Effector CD8-positive, alpha-beta T cell (primary cell): ENCODE measurements at places on chromosomes 16 and 17.

DNA sequence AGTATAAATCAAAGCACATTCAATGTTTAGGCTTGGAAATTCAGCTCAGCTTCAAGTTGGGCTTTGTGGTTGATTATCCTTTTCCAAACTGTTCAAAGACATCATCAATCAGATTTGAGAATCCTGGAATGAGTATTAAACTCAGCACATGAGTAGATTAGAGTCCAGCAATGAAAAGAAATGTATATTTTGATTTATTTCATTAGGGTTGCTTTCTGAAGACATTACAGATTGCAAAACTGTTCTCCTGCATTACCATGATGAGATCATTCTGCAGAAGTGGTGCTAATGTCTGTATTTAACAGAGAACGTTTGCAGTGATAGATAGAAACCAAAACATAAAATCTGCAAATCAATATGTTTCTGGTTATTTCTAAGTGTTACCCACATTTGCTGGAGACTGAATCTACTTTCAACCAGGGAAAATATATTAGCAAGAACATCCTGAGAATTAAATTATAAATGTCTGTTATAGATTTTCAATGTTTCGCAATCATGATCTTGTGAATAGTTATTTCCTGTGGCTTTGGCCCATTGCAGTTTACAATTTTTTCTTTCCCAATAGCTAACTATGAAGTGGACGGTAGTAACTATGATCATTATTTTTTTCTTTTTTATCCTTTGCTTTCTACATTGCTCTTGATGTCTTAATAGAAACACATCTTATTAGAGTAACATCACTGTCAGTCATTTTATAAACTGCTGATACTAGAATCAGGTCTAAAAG is 1125.7 kb upstream of the GOT2 start:
- no peak for DNase-seq

- DNase-seq = no peak
These were observed 11.9 kb upstream of the TM4SF5 start for GRCh38 chr17:4759776-4760236.

DNA sequence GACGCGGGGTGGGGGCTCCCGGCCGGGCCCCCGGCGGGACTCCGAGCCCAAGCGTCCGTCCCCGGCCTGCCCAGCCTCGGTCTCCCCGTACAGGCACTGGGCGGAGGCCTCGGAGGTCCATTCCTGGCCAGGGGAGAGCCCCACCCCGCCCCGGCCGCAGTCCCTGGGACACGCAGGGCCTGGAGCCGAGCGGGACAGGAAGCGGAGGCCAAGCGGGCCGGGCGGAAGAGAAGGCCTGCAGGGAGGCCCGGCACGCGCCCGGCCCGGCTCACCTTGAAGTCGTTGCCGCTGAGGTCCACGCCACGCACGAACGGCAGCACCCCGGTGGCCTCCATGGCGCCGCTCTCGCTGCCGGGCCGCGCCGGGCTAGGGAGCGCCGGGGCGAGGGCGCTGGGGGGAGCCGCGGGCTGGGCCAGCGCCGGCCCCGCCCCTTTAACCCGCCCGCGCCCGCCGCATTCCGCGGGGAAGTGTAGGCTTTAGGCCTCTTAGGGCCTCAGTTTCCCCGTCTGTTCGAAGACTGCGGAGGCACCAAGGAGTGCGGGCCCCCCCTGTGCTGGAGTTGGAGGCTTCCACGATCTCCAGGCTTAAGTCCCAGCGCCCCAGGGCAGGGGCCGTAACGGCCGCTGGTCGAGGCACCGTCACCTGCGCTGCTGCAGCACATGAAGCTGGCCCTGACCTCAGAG is at the start of gene FLII:
TSS of gene FLII (minus strand) at position 383 of the 683 bp plus-strand sequence. CDS start at position 335, 48 bp downstream.
- DNase-seq = peak; percentile 30

GRCh38 chr16:57694231-57694724 is 328 bp upstream of the DRC7 start:
- DNase-seq = no peak

DNA sequence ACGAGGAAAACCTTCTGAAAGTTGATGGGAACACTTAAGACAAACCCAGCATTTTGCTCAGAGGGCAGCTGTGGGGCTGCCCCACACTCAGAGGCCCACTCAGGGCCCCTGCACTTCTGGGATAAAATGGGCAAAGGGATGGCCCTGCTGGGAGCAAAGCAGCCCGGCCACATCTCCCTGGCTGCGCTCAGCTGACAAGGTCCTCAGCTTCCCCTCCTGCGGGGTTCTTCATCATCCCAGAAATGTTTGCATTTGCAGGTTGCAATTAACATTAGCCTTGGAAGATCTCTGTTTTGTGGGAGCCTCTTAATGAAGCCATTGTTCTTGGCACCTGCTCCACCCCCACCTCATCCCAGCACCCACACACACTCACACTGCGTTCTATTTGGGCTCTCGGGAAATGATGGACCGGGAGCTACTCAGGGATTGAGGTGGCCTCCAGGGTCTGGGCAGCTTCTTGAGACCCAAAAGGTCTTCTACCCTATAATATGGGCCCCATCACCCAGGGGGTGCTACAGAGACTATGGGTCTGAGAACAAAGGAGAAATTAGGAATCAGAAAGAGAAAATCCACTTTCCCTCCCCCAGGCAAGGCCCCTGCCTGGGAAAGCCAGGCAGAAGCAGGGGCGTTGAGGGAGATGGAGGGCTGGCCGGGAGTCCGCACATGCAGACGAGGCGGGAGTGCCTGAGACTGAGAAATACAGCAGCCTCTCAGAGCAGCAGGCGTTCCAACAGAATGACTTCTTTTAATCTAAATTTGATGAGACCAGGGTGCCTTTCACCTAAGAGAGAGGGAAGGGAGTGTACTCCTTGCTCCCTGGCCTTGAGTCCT is 53.7 kb upstream of the RPL38 start:
- no peak for DNase-seq

- no peak for DNase-seq
These were observed 24.9 kb downstream of the SAP30BP start for GRCh38 chr17:75691801-75692626.

DNA sequence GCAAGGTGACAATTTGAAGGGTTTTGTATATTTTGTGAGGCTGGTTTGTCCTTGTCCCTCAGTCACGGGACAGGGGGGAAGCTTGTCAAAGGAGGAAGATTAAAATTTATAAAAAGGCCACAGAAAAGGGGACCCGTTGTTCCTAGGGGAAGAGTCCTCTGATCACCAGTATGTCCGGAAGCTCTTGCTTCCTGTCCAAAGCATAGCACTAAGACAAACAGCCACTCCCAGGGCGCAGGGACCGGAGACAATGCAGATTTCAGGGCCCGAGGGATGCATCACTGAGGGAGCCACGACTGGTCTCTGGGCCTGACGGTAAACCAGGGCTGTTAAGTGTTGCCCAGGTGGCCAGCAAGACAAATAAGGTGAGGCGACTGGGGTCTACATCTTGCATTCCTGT is 95.2 kb downstream of the MAF start:
- no peak for DNase-seq

- DNase-seq = no peak
These were observed 26.4 kb downstream of the CPD start for GRCh38 chr17:30405161-30405560.

DNA sequence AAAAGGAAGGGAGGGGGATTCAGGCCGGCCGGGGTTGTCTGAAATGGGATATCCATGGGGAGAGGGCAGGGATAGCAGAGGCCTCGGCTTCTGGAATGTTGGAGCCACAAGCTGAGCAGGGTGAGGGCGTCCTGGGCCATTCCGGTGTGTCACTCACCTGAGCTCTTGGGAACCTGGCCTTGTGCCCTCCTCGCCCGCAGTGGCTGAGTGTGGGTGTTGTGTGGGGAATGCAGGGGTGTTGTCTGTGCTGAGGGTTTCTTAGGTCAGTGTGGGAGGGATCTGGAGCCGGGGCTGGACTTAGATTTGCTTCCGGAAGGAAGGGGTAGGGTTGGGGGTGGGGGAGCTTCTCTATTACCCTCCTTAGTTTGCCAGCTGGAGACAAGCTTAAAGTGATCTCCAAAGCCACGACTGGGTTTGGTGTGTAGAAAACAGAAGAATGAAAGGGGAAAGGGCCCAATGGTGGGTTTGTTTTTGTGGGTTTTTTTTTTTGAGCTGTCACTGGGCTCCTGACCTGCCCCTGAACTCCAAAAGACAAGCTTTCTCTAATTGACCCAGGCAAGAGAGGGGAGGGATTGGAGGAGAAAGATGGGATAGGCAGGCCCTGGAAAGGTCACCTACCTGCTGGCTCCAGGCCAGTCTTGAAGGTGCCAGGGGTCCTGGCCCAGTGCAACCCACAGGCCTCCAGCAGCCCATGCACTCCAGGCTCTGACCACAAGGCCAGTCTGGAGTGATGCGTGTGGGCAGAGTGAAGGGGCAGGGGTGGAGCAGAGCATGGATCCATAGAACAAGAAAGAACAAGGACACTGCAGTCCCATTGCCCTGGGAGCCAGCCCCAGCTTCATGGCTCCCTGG is at the start of gene SULT1A2:
TSS of gene SULT1A2 (minus strand) at position 211 of the 852 bp plus-strand sequence. CDS start 1,120 bp downstream, outside the sequence.
- DNase-seq = no peak

DNA sequence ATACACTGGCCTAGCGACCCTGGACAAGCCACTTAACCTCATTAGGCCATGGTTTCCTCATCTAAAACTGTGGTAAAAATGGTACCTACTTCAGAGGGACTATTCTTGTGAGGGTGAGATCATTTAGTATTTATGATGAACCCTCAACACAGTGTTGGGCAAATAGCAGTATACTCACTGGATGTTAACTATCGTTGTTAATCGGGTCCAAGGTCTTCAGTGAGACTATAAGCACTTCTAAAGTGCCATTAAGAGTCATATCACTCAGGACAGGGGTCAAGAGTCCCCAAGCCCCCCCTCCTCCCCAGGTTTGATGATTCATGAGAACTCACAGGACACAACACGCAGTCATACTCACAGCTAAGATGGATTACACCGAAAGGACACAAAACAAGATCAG is 11.0 kb downstream of the TK2 start:
- no peak for DNase-seq

DNA sequence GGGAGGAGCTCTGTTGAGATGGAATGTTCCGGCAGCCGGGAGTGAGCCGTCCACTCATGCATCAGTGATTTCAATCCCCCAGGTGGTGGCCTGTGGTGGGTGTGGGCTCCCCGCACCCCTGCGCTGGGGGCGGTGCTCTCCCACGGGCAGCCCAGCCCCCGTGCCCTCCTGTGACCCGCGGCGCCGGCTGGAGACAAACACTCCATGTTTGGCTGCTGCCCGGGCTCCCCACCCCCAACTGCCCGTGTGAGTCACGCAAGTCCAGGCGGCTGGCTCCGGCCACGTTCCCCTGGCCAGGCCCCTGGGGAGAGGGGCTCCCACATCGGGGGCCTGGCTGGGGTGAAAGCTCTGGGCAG is 29.4 kb downstream of the CACNA1H start:
- no peak for DNase-seq

- DNase-seq = no peak
These were observed 682.4 kb downstream of the KCNJ18 start for GRCh38 chr17:22374741-22375140.

DNA sequence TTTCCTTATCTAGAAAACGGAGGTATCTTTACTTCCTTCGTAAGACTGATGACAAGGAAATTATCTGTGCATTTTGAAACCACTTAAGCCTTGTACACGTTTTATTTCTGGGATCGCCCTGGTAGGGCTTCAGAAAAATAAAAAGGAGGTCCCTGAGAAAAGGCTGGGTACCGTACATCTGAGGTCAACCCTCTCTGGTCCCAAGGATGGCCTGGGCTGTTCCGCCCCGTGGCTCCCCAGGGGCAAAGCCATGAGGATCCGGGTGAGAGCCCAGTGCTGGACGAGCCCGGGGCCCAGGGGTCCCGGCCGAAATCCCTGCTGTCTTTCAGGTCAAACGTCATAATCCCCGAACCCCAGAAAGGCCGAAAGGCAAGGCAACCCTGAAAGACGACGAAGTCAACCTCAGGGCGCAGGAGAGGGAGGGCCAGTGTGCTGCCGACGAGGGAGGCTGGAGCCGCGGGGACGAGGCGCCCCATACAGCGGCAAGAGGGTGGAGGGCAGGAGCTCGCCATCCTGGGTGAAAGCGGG is 656 bp upstream of the FUS start:
- DNase-seq = no peak

DNA sequence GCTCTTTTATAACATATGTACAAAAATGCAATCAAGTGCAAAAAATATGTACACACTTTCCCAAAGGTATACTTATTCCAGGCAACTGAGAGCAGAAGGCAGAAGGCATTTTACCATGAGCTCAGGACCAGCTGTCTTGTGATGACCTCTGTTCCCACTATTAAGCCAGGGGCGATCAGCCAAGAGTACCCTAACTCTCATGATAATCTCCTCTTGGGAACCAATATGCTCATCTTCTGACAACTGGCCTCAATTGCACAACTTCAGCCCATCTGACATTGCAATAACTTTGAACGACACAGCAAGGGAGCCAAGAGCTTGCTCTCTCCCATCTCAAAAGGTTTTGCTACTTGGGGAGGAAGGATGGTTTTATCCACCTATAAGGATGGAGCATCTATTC is 471.9 kb downstream of the HS3ST3B1 start:
- DNase-seq = no peak

DNA sequence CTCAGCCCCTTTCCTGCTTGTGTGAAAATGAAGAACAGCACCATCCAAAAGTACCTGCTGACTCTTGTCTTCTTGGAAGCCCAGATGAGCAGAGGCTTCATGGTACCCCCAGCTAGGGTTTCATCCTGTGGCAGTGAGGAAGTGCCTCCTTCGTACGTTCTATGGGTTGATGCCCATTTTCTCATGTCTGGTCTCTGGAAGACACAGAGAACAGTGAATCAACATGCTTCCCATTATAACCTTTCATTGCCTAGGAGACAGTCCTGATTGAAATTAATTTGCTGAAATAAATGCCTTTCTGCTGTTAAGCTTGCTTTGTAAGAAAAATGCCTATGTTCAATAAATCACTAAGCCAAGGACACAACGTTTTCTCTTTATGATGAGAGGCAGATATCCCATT is 36.5 kb downstream of the RCVRN start:
- no peak for DNase-seq

DNA sequence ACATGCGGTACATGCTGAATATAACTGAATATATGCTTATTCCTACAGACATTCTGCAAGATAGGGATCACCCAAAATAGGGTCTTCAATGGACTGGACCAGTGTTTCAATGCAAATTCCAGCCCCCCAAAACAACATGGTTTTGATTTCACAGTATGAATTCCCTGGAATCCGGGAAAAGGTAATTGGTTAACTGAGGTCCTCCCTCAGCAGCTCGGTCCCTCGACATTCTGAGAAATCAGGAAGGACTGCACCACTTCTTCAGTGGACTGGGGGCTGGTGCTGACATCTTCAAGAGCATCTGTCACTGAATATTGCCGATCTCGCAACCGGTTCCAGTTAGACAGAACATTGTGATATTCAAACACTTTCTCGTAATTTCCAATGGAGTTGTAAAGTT is 25.1 kb downstream of the CHCT1 start:
- DNase-seq = no peak

DNA sequence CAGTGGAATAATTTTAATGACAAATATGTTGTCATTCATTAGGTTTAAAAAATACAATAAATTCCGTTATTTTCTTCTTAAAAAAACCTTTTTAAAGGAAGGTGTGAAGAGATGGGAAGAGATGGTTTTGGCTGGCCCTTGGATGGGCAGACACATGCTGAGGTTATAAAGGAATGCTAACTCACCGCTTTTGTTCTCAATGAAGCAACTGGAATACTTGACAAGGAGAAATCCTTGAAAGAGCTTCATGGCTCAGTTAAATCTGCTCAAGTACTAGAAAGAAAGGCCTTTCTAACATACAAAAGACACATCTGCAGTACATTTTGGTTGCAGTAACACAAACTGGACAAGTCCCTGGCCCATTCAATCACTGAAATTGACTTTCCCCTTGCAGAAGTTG is 158.3 kb upstream of the KCNJ16 start:
- DNase-seq = no peak
